ENCODE measurements at places on chromosomes 6 and 20.
A peak's percentile ranks its signal among the peaks of the same experiment; 100 is the strongest.

GRCh38 chr6:36793296-36793912 is 45.8 kb downstream of the CPNE5 start:
- no peak for DNase-seq

DNA sequence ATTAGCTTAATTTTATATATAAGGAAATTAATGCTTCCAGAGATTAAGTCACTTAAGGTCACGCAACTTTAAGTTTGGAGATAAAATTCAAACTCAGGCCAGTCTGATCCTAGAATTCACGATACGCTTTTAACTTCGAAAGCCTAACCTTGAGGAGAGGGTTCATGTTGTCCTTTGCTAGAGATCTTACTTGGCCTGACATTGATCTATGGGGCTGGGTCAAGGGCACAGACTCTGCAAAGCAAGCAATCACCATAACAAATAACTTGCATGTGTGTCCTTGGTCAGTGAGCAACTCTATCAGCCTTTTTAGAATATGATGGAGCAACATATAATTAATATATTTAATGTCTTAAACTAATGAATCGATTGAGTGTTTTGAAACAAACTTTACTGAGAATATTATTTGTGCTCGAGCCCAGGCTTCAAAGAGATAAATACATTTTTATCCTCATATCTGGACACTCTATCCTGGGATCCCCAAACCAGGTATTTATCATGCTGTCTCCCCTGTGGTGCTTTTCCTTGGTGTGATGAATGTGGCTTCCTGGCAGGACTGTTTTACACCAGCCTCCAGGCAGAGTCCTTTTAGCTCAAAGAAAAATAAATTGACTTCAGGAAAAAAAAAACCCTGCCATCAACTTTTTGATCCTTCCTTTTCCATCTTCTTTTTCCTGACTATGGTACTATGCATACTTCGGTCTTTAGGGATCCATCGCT is 29.1 kb downstream of the RPS12 start:
- DNase-seq: no peak

- no peak for DNase-seq
These were observed 124.1 kb downstream of the GRIK2 start for GRCh38 chr6:101517632-101518031.

DNA sequence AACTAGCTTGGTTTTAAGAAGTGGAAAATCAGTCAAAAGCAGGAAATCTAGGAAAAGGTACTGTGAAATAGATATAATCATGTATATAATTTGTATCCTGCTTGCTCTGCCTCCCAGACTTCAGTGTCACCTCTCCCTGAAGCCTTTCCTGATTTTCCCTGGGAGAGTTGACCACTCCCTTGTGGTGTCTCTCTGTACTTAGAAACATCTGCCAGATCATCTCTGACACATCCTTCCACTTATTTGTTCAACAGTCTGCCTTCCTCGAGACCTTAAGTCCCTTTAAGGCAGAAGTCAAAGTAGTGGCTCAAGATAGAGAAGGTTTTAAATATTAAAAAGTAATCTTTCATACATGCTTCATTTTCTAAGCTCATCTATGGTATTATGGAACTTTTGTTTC is 236.5 kb downstream of the CDKAL1 start:
- DNase-seq: no peak

DNA sequence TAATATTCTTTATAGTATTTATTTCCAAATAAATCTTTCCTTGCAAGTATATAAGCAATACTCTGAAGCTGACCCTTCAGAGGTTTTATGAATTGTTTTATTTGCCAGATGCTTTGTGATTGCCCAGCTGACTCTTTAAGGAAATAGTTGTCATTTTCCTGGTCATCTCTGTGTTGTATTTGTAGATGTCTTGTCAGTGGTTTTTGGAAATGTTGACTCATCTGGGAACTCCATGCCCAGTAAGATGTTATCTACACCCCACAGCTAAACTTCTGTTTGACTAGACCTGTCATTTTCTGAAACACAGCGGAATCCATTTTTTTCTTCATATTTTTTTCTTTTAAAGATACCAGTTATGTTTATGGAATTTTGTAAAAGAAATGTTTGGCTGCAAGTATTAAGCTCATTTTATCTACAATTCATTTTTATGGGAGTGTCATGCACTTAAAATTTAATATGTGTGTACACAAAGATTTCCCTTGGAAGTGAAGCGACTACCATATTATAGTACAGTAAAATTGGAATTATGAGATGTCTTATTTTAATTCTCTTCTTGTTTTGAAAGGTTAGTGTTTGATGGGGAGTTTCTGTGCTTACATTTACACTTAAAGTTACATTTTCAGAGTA is 491.0 kb downstream of the NKAIN2 start:
- peak; percentile 25 for DNase-seq

GRCh38 chr6:167113935-167114910 is 8.7 kb upstream of the CCR6 start:
- no peak for DNase-seq

DNA sequence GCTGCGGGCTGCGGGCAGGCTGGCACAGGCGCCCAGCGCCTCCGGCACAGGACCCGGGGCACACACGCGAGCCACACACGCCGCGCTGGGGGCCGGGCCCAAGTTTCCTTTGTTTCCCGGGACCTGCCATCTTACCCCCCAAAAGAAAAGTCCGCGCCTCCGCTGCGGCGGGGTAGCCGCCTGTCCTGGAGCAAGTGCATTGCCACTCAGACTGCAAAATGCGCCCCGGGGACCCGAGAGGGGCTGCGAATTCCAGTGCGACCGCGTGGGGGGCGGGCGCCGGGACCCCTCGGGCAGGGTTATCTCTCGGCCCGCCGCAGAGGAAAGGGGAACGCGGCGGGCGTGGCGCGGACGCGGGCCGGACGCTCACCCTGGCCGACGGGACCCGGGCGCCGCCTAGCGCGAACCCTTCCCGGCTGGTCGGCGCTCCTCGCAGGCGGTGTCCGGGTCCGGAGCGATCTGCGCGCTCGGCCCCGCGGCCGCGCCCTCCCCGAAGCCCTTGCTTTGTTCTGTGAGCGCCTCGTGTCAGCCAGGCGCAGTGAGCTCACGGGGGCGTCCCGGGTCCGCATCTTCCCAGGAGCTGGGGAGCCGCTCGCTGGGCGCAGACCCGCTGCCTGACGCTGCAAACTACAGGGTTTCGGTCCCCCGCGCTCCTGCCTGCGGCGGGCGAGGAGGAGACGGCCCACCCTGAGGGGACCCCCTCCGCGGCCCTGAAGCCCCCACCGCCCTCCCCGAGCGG is 639 bp upstream of the CD24 start:
- peak; percentile 50 for DNase-seq

DNA sequence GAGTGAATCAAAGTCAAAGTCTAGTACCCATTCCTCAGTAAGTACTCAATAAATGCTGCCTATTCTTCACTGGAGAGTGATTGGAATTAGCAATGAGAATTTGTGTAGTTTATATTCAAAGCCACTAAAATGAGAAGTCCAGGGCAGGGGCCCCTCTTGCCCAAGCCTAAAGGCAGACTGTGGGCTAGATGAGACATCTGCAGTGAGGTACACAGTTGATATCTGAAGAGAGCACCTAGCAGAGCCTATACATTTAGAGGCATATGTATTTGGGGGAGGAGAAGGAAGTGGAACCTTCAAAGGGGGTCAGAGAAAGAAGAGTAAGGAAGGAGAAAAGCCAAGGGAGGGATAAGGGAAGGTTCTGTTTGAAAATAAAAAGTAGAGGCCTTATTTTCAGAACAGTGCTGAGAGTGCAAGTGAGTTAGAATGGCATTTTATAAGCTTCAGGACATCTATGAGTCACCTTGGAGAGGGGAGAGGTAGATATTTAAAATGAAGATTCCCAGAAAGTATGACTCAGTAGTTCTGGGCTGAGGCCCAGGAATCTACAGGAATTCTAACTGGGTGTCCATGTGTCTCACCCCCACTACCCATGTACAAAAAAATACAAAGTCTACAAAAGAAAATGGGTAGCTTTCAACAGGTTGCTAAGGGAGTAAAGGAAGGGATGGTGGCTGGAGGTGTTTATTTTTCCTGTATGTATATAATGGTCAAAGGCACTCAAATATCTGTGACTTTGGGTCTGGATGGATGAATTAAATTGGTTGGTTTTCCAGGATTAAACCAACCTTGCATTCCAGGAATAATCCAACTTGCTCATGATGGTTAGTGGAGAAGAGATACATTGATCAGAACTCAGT is 135.1 kb downstream of the ZFP64 start:
- peak; percentile 92 for DNase-seq

- peak; percentile 59 for DNase-seq
These were observed 9.3 kb upstream of the ATG5 start for GRCh38 chr6:106334646-106335448.

GRCh38 chr6:155010940-155011339 is 15.8 kb downstream of the TIAM2 start:
- no peak for DNase-seq

DNA sequence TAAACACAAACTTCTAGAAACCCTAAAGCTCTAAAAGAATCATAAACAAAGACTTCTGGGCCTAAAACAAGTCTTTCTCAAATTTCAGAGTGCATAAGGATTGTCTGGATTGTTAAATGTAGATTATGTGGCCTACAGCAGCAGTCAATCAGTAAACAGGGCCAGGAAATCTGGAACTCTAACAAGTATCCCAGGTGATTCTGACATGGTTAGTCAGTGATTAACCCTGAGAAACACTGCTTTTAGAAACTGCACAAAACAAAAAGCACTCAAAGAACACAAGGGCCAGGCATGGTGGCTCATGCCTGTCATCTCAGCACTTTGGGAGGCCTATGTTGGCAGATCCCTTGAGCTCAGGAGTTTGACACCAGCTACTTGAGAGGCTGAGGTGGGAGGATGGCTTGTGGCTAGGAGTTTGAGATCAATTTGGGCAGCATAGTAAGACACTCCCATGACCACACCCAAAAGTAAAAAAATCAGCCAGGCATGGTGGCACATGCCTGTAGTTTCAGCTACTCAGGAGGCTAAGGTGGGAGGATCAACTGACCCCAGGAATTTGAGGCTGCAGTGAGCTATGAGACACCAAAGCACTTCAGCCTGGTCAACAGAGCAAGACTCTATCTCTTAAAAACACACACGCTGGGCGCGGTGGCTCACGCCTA is 5.9 kb downstream of the MED20 start:
- DNase-seq: no peak

- DNase-seq: no peak
These were observed 65.8 kb downstream of the EPB41L2 start for GRCh38 chr6:130997061-130997753.

DNA sequence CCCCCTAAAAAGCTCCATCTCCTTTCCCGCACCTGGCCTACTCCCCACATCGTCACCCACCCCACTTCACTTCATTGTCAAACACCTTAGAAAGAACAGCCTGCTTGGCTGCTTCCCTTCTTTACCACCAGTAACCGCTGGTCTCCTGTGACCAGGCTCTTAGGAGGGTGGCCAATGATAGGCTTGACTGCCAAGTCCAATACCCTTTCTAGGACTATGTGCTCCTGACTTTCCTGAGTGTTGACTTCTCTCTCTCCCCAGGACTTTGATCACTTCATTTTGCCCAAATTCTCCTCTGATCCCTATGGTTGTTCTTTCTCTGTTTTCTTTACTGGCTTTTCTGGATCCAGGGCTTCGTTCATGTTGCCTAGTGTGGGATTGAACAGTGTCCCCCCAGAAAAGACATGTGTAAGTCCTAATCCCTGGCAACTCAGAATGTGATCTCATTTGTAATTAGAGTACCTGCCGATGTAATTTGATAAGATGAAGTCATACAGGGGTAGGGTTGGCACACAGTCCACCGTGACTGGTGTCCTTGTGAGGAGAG is 254.0 kb downstream of the GMDS start:
- no peak for DNase-seq

DNA sequence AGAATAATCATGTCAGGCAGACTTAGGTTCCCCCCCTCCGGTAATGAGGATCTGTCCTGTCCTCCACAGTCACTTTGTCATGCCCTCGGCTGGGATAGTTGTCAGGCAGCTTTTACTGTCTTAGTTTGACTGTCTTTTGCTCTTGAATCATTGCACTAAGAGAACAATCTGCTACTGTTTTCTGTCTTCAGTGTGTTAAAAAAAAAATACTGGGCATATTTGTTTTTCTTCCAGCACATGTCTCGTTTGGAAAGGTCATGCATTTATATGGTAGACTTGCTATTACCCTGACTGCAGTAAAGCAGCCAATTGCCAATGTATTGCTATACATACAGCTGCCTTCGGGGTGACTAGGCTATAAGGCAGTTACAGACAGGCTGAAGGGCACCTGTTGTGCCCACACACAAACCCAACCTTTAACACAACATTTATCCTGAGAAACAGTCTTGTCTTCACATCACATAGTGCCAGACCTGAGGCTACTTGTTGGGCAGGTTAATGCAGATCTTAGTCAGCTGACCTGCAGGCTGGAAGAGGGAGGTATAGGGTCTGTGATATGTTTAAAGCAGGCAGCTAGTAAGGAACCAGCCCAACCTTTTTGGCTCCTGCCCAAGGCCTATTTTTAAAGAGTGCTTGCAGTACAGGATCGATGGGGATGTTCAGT is 26.7 kb downstream of the ARFGEF3 start:
- no peak for DNase-seq

GRCh38 chr6:91895599-91896285 is 1308.9 kb upstream of the MAP3K7 start:
- DNase-seq: peak; percentile 6

GRCh38 chr6:113719064-113719463 is 138.1 kb upstream of the MARCKS start:
- peak; percentile 20 for DNase-seq

DNA sequence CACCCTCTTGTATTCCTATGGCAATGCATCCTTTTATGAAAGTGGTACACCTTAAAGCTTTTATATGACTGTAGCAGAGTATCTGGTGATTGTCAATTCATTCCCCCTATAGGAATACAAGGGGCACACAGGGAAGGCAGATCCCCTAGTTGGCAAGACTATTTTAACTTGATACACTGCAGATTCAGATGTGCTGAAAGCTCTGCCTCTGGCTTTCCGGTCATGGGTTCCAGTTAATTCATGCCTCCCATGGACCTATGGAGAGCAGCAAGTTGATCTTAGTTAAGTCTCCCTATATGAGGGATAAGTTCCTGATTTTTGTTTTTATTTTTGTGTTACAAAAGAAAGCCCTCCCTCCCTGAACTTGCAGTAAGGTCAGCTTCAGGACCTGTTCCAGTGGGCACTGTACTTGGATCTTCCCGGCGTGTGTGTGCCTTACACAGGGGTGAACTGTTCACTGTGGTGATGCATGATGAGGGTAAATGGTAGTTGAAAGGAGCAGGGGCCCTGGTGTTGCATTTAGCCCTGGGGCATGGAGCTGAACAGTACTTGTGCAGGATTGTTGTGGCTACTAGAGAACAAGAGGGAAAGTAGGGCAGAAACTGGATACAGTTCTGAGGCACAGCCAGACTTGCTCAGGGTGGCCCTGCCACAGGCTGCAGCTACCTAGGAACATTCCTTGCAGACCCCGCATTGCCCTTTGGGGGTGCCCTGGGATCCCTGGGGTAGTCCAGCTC is 292.1 kb downstream of the ESR1 start:
- DNase-seq: no peak
